ENCODE measurements at places on chromosomes 6 and 20.

GRCh38 chr6:162092816-162093502, 634.6 kb downstream of the PRKN start:
- no peak for DNase-seq

GRCh38 chr6:120405947-120406346, 928.3 kb downstream of the TBC1D32 start:
- DNase-seq = no peak

DNA sequence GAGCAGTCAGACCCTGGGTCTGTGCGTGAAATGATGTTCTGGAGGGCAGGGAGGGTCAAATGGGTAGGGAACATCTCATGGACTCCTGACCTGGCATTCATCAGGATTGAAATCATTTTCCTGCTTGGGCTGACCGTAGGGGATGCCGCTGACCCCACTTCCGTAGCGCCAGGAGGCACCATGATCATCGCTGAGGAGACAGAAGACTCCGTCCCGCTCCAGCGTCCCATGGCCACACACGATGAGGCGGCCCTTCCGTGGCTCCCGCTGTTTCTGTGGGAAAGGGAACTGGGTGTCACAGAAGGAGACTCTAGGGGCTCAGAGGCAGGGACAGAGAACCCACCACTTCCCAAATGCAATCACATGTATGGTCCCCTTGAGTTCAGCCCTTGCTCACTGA, 2.3 kb downstream of the NEU1 start:
- no peak for DNase-seq

- no peak for DNase-seq
Observed at GRCh38 chr6:46053039-46053933, 37.6 kb upstream of the CLIC5 start.

DNA sequence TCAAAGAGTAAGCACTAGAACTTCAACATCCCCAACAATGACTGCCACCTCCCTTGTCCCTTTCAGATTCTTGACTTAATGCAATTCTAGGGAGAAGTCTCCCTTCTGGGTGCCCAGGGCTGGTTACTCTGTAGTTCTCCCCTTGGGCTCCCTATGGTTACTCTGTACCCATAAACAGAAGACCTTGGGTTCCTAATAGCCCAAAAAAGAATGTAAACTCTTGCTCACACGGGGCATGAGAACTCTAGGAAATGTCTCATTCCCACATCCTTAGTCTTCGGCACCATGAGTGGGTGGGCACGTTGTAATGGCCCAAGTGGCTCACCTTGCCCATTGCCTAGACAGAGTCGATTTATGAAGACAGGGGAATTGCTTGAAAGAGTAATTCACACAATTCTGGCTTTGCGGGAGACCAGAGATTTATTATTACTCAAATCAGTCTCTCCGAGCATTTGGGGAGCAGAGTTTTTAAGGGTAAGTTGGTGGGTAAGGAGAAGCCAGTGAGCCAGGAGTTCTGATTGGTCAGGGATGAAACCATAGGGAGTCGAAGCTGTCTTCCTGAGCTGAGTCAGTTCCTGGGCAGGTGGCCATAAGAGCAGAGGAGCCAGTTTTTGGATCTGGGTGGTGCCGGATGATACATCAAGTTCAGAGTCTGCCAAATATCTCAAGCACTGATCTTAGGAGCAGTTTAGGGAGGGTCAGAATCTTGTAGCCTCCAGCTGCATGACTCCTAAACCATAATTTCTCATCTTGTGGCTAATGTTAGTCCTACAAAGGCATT, 61.2 kb upstream of the SIRPG start:
- DNase-seq = no peak

GRCh38 chr6:5595184-5595583, 333.9 kb downstream of the FARS2 start:
- no peak for DNase-seq

- no peak for DNase-seq
Observed at GRCh38 chr6:1558388-1558787, 51.3 kb upstream of the FOXC1 start.

- no peak for DNase-seq
Observed at GRCh38 chr6:71015392-71015791, 58.5 kb upstream of the B3GAT2 start.

DNA sequence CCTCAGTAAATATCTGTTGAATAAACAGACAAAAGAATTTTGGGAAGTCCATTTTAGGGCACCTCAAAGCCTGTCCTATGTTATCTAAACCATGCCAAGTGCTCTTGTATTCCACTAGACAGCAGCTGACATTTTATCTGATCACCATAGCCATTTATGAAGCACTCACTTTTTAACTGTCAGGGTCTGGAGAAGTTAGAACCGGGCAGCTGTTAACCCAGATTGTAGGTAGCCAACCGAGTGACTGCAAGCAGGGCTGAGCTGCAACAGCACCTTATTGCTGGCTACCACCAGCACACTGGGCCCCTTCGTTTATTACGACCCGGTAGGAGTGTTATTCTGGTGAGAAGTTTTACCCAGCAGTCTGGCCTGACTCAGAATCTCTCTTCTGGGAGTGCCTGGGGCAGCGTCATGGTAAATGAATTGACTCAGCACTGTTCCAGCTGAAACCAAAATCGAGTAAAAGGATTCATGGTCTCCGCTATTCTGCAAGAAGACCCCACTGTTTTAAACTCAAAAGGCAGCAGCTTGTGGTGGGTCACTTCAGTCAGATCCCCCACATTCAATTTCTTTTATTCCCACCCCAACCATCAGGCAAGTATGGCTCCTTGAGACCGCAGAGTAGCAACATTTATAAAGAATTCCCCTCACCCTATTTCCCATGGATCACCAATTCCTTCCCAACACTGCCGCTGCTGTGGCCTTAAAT, 1.7 kb downstream of the UBE2V1 start:
- DNase-seq = no peak

DNA sequence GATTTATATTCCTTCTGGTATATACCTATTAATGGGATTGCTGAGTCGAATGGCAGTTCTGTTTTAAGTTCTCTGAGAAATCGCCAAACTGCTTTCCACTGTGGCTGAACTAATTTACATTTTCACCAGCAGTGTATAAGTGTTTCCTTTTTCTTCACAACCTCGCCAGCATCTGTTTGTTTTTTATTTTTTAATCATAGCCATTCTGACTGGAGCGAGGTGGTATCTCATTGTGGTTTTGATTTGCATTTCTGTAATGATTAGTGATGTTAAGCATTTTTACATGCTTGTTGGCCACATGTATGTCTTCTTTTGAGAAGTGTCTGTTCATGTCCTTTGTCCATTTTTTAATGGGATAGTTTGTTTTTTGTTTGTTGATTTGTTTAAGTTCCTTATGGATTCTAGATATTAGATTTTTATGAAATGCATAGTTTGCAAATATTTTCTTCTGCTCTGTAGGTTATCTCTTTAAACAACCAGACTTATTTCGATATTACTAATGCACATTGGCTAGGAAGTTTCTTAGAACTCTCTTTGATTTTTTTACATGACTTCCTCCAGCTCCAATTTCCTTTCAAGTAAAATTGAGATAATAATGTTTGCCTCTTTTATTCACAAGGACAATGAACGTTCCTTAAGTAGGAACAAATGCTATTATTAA, 12.2 kb upstream of the VNN1 start:
- DNase-seq = no peak

GRCh38 chr6:109484122-109484521, 1.1 kb upstream of the ZBTB24 start:
- no peak for DNase-seq

DNA sequence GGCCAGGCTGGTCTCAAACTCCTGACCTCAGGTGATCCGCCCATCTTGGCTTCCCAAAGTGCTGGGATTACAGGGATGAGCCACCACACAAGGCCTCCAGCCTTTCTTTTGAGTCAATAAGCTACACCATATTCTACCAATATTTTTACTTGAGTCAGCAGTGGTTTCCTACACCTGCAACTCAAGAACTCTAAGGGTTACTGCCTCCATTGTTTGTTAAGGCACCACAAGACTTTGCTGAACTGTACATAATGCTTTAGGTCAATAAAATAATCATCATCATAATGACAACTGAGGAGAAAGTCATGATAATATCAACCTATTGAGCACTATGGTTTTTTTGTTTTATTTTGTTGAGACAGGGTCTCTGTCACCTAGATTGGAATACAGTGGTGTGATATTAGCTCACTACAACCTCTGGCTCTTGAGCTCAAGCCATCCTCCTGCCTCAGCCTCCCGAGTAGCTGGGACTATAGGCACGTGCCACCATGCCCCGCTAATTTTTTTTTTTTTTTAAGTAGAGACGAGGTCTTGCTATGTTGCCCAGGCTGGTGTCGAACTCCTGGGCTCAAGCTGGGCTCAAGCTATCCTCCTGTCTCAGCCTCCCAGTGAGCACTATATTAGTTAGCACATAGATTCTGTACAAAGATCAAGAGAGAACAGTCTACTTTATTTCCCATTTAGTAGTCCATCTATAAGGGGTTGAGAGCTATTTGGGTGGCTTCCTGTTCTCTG, 34.9 kb upstream of the ZMYND8 start:
- no peak for DNase-seq

- DNase-seq = no peak
Observed at GRCh38 chr20:21577551-21577950, 63.7 kb upstream of the NKX2-2 start.

GRCh38 chr20:51125780-51126179, 102.9 kb upstream of the KCNG1 start:
- no peak for DNase-seq

DNA sequence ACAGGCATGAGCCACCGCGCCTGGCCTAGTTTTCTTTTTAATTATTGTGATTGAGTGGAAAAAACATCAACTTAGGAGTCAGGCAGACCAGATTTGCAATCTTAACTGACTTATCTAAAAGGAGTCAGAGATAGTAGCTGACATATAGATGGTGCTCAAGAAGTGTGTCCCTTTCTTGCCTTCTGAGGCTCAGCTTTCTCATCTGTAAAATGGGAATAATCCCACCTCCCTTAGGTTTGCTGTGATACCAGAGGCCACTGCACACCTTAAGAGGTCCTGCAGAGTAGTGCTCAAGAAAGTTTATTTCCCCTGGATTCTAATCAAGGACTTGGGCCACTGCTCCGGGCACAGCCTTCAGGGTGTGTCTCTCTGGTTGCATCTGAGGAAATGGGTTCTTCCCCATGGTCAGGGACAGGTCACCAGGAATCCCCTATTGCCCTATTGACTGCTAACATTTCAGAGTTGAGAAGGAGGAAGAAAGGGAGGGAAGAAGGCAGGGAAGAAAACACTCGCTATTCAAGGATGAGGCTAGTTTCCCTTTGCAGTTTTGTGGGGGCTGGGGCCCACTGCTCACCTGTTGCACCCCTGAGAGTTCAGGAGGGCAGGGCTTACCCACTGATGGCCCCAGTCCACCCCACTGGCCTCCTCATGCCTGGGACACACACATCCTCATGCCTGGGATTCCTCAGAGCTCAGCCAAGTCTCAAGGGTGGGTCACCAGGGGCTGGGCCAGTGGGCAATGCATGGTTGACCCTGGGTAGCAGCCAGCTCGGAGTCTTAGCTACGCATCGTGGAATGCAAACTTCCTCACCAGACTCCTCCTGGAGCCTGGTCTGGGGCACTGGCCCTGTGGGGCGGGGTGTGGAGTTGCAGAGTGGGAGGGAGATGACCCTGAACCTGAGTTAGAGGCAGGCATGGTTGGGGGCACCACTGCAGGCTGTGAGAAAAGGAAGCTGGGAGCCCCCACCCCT, 21.2 kb downstream of the C6orf132 start:
- DNase-seq = no peak

- no peak for DNase-seq
Observed at GRCh38 chr6:154337406-154338005, 19.1 kb downstream of the IPCEF1 start.

GRCh38 chr20:39691151-39691862, 729.2 kb downstream of the DHX35 start:
- no peak for DNase-seq

- peak; percentile 41 for DNase-seq
Observed at GRCh38 chr6:142846883-142847287, 98.1 kb downstream of the HIVEP2 start.

DNA sequence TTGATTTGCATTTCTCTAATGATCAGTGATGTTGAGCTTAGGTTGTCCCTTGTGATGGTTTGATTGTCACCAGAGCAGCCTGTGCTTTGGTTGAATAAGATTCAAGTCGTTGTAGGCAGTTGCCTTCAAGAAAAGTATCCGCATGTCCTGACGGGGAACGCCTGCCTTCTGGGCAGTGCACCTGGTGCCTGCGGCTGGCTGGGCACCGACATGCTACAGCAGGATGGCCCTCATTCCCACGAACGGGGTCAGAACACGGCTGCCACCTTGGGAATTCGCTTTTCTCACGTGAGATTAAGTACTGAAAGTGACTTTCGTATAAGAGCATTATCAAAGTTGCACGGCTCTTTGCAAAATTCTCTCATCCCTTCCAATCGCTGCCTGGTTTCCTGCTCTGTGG, 78.4 kb downstream of the CDH4 start:
- no peak for DNase-seq

DNA sequence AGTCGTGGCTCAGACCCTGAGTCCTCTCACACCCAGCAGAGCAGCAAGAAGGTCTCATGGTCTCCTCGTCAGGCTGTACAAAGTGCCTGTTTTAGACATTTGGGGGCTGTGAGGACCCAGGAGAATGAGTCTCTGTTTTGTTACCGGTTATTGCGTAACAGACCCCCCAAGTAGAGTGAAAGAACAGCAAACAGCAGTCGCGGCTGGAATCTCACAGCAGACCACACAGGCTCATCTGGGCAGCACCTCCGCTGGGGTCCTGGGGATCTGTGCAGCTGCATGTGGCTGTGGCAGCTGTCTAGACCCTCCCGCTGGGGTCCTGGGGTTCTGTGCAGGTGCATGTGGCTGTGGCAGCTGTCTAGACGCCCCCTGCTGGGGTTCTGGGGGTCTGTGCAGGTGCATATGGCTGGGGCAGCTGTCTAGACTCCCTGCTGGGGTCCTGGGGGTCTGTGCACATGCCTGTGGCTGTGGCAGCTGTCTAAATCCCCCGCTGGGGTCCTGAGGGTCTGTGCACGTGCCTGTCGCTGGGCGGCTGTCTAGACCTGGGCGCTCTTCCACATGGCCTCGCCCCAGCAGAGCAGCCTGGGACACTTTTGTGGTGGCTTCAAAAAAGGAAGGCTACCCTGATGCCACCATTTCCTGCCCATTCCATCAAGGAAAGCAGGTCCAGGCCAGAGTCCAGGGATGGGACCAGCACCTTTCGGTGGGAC, 24.7 kb downstream of the ENTPD6 start:
- no peak for DNase-seq

- no peak for DNase-seq
Observed at GRCh38 chr6:116611056-116611455, 5.2 kb upstream of the RSPH4A start.

GRCh38 chr20:22374678-22375590, 209.4 kb downstream of the FOXA2 start:
- DNase-seq = no peak

- DNase-seq = no peak
Observed at GRCh38 chr6:11231564-11232192, 790 bp downstream of the NEDD9 start.

DNA sequence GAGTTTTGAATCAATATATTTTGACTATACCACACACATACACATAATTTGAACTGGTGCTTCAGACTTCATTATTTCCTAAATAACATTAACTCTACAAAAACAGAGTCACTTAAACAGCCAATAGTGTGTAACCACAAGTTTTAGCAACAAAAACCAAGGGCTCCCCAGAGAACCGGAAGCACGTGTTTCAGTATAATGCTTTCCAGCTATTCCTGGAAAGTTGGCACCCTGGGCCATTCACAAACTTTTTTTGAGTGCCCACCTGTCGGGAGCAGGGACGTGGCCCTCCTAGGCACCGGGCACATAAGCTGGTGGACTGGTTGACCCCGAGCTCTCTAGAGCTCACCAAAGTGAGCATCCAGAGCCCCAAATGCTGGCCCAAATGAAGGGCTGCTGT, 1.9 kb upstream of the SLC35D3 start:
- no peak for DNase-seq

- DNase-seq = no peak
Observed at GRCh38 chr20:58682656-58683531, 9.7 kb upstream of the NPEPL1 start.
